ENCODE measurements at places on chromosomes 16 and 17.

GRCh38 chr17:42287305-42287976 lies 857 bp upstream of the STAT5A start:
- DNase-seq = peak; percentile 71

- DNase-seq = no peak
These were observed 211.5 kb downstream of the CDH11 start for GRCh38 chr16:64910356-64910755.

- DNase-seq = no peak
These were observed 16.5 kb upstream of the ATP6V0A1 start for GRCh38 chr17:42442196-42442565.

GRCh38 chr16:79770244-79771064 lies 169.9 kb upstream of the MAF start:
- DNase-seq = peak; percentile 92
